Kasumi-1 (cell line): ENCODE measurements at places on chromosomes 3 and 15.

DNA sequence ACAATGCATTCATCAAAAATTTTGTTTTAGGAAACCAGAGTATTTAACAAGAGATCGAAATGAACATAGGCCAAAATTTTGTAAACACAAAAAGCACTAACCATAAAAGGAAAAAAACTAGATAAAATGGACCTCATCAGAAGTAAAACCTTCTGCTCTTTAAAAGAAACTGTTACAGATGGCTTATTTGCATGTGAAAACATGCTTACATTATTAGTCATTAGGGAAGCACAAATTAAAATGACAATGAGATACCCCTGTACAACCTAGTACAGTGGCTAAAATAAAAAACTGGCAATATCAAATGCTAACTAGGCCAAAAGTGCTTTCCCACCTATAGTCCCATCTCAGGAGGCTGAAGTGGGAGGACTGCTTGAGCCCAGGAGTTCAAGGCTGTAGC, 19.3 kb downstream of the UBR1 start:
- no peak for DNase-seq

GRCh38 chr3:187870360-187871203, 125.3 kb upstream of the BCL6 start:
- DNase-seq = no peak

DNA sequence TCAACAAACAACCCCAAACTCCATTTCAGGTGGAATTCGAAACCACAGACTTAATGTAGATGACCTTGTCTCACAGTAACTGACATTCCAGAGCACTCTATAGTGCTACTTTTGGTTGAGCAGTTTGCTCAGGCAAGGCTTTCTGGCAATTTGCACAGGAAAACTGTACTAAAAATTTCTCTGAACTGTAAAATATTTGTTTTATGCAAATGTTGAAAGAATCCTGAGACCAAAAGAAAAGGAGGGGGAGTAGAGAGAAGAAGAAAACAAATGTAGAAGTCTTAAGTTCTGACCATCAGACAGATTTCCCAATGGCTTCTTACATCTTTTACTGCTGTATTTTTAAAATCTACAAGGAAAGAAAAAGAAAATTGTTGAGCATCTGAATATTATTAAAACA, 53.5 kb downstream of the DTWD1 start:
- no peak for DNase-seq

GRCh38 chr15:91975241-91975978, 121.9 kb downstream of the SLCO3A1 start:
- DNase-seq = no peak

DNA sequence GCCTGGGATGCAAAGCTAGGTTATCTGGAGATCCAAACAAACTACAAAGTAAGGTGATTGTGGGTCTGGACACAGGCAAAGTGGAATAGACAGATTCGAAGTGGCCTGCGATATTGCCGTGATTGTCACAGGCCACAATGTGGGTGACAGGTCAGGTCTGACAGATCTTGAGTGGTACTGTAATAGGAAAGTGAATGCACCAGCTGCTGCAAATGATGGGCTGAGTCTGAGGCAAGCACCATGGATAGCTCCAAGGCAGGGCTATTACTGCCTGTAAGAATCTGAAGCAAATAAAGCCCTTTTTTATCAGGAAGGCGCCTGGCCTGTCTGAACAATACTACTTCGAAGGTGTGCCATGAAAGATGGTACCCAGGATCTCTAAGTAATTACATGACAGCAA, 10.0 kb downstream of the ARMC8 start:
- peak; percentile 54 for DNase-seq

- peak; percentile 63 for DNase-seq
Measured at GRCh38 chr3:134364061-134364935, 9.9 kb downstream of the AMOTL2 start.

- no peak for DNase-seq
Measured at GRCh38 chr15:63202861-63203260, 13.5 kb downstream of the RAB8B start.

GRCh38 chr15:28896951-28897350, 11.2 kb downstream of the APBA2 start:
- DNase-seq = no peak
